Stimulated activated CD4-positive, alpha-beta T cell treated with anti-CD3 and anti-CD28 coated beads, TNF-alpha, amount 100 ng/mL, for 24 hours (primary cell): ENCODE measurements at places on chromosomes 6 and 20.

DNA sequence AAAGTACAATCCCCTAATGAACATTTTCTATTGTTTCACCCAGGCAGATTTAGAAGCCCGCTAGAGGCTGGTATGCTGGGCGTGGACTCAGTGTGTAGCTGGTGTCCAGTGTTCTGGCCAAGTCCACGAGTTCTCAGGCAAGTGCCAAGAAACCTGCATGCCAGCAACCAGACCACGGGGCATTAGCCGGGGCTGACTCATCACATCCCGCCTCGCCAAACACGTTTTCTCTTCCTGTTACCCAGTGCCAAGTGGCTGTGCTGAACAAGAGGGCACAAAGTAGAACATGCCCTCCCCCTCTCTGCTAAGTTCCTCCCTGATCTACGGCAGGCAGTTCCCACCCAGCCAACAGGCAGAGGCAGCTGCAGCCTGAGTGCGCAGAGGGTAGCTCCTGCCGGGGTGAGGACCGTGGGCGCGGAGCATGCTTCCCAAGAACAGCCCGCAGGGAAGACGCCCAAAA is 29.6 kb downstream of the RAMACL start:
- no peak for DNase-seq

DNA sequence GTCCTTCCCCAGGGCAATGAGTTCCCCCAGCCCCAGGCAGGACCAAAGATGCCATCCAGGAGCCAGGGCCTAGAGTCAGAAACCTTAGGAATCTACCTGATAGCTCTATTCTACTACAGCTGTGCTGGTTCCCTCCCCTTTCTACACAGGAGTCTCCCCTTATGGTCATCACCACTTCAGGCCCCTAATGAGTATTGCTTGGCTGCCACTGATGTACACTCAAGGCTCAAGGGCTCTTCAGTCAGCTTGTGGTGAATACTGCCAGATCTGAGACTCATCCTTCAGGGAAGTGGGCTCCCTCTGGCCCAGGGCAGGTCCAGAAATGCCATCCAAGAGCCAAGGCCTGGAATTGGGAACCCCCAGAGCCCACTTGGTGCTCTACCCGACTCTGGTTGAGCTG is 248.6 kb downstream of the ALDH8A1 start:
- DNase-seq = no peak

- DNase-seq = peak; percentile 20
These were observed at the start of gene TBX18 for GRCh38 chr6:84764332-84765049. TBX18 (minus strand) TSS chr6:84764598; CDS start chr6:84764181, 417 bp downstream.

DNA sequence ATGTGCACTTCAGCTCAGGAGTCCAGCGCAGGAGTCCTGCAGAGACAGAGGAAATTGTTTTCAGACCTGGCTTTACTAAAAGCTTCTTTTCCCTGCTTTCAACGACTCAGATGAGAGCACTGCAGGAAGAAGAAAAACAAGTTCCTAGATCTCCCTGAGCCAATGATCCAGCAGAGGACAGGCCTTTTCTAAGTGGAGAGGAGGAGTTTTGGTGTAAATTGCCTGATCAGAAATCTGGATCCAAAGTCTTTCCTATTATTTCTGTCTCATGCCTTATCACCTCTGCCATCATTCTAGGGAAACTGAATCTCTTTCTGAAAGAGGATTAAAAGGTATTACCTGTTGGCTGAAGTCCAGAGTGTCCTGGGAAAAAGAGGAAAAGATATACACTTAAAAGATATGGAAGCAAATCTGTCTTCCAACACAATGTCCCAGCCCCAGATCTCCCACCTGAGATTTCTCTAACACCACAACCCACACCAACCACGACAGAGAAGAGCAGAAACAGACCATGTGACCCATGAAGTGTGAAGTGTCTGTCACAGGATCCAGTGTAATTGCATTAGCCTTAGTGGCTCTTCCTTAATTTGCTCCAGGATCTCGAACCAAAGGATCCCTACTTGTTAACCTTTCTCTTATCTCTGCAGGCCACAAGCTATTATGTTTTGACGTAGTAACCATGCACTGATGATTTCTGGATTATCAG is 23.1 kb upstream of the HLA-DRB5 start:
- DNase-seq = no peak

DNA sequence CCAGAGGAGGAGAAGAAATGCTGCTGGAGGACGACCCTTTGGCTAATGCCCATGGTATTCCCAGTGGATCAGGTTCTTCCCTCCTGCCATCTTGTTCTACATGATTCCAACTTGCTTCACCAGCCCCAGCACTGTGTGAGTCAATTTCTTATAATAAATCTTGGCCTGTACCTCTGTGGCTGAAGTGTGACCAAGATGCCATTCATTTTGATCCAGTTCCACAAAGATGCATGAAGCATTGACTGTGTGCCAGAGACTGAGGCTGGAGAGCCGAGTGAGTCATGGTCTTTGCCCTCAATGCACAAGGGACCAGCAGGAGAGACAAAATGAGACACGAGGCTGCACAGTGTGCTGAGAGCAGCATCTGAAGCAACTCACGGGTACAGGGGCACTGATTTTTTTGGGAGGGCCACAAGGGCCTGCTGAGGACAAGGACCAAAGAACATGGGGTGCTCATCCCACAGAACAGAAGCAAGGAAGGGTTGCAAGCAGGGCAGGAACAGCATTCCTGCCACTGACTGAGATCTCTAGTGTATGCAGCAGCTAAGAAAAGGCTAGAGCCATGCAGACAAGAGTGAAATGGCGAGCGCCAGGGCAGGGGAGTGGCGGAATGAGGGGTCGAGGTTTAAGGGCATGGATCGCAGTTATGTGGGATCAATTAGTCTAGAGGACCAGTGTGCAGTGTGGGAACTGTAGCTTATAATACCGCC is 207.0 kb downstream of the THBS2 start:
- DNase-seq = no peak

DNA sequence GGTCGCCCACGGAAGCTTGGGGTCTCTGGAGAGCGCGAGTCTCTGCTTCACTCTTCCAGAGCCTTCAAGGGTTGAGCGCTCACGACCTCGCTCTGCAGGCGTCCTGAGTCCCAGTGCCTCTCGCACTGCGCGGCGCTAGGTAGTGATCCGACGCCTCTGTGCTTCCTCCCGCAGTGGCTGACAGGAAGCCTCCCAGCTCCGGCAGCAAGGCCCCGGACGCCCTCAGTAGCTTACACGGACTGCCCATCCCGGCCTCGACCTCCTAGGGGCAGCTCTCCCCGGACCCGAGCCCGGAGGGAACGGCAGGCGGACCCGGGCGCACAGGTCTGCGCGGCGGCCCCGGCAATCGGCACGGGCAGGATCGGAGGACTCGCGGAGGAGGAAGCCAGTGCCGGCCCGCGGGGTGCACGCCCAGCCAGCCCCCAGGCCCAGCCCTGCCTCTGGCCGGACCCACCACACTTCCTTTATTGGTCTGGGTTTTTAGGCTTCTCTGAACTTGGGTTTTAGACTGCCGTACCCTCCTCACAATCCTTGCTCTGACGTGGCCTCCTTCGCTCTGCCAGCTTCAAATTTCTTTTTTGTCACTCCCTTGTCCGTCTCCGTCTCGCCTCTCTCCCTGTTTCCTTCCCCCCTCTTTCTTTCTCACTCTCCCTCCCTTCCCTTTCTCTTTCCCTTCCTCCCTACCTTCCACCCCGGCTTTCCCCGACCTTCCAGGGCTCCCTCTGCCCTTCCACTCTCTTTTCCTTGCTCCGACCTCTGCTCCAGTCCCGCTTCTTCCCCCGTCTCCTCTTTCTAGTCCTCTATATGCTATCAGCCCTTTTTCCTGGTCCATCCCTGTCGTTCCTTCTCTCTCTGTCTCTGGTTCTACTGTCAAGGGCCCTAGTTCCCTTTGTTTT is 9.1 kb downstream of the PAX1 start:
- DNase-seq = no peak

DNA sequence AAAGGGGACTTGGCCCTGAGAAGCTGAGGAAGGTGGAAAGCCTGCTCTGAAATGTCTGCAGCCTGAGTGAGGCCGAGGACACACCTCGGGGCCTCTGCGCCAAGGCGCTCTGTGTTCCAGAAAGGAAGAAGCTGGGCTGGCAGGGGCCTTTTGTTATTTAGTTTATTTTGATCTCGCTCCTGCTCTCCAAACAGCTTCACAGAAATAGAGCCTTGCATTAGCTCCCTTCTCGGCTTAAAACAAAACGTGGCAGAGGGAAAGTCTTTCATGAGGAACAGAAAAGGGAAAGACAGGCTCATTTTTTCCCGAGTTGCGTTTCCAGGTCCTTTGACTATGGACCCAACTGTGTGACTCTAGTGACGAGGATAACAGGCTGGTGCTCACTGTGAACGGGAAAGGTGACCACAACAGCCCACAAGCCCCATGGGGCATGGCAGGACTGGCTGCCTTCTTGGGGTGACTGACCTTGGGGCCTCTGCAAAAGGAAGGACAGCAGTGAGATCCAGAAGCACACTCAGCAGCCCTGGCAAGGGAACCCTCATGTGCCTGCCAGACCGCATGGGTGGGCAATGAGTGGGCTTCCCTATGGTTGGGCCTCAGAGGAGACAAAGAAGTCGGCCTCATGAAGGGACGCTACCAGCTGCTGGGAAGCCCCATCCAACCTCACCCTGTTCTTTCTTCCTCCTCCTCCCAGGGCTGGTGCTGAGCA is 18.7 kb downstream of the LEMD2 start:
- DNase-seq = no peak
